Fibroblast of skin of scalp (primary cell): ENCODE measurements at places on chromosomes 12 and 14.
A peak's percentile ranks its signal among the peaks of the same experiment; 100 is the strongest.

GRCh38 chr14:90837355-90837754, 21.1 kb upstream of the TTC7B start:
- no peak for DNase-seq

DNA sequence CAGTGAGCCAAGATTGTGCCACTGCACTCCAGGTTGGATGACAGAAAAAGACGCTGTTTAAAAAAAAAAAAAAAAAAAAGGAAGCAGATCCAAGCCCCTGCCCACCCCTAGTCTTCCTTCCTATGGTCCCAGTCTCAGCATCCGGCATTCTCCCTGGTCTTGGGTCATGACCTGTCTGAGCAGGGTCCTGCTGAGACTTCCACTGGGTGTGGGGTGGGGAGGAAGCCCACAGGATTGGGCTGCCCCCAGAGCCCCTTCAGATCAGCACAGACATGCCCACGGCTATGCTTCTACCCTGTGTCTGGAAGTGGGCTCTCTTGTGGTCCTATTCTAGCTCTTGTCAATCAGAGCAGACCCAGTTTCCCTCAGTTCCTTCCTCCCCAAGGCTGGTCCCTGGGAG, 12.6 kb upstream of the PLEK2 start:
- no peak for DNase-seq

DNA sequence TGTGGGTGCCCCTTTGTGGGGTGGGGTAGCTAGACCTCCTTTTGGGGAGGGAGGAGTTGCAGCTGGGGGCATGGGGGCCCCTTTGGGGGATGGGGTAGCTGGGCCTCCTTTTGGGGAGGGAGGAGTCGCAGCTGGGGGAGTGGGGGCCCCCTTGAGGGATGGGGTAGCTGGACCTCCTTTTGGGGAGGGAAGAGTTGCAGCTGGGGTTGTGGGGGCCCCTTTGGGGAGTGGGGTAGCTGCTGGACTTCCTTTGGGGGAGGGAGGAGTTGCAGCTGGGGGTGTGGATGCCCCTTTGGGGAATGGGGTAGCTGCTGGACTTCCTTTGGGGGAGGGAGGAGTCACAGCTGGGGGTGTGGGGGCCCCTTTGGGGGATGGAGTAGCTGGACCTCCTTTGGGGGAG, 7.0 kb downstream of the NACA start:
- no peak for DNase-seq

GRCh38 chr14:31505411-31505810, 17.6 kb upstream of the GPR33 start:
- peak; percentile 91 for DNase-seq

GRCh38 chr12:53122961-53123468, 19.7 kb downstream of the SOAT2 start:
- peak; percentile 60 for DNase-seq

DNA sequence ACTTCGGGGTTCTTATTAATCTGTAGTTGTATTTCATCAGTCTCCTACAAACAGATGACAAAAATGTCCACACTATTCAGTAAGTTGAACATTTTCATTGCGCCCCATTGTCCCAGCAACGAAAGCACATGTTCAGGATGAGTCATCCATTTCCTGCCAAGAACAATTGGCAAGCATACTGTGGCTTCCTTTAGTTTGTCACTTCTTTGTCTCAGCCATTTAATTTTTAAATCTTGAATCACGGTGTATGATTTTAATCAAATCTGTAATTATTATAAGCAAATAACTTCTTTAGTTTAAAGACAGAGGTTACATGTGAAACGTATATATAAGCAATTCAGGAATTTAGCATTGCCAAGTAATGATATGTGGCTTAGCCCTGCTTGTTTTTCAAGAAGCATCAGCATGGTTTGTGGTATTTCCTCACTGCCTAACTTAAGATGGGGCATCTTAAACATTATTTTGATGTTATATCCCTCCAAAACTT, 211.3 kb upstream of the KRR1 start:
- peak; percentile 91 for DNase-seq

DNA sequence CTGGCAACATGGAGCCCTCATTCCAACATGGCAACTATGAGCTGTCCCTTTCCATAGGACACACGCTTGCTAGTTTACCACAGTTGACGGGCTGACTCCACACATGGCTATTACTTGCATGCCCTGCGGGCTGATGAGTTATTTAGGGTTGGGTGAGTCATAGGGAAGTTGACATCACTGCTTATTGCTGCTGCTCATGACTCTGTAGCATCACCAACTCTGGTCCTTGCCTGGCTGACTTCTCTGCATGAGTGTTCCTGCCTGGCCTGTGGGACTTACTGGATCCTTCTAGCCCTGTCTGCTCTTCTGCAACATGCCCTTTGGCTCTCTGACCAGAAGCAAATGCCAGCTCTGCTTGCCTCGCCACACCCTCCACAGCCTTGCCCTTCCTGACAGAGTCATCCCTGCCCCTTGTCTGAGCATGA, 199.5 kb downstream of the ANO6 start:
- peak; percentile 99 for DNase-seq

- DNase-seq, result no peak
These were observed 231.5 kb upstream of the FOXN3 start for GRCh38 chr14:89648510-89648909.

GRCh38 chr12:69154585-69155363, 84.6 kb upstream of the CPSF6 start:
- DNase-seq, result peak; percentile 53

DNA sequence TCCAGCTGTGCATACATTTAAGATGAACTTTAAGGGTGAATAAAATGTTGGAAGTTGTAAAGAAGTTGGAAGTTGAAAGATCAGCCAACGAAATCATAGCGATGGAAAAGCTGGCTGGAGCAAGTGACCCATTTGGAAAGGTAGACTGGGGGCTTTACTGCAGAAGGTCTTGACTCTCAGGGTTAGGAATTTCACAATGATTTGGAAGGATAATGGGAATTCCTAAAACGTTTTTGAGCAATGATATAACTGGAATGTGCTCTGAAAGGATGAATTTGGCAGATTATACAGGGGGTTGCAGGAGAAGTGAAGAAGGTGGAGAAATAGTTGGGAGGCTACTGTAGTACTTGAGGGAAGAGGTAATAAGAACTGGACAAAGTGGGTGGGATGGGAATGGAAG, 27.4 kb downstream of the EMP1 start:
- peak; percentile 57 for DNase-seq

DNA sequence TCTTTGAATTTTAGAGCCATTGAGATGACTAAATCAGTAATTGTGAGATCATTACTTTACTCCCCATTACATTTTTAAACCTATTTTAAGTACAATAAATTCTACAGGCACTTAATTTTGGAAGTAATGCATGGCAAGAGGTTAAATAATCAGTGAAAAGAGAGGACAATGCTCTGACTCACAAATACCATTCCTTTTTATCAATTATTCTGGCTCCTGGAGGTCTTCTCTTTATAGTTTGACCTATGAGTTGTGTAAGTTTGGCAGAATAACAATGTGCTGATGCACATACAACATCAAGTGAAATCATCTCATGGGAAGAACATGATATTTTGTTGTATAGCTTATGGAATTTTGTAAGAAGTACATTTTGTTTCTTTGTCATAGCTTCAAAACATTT, 166.7 kb downstream of the TMTC3 start:
- DNase-seq, result peak; percentile 97

DNA sequence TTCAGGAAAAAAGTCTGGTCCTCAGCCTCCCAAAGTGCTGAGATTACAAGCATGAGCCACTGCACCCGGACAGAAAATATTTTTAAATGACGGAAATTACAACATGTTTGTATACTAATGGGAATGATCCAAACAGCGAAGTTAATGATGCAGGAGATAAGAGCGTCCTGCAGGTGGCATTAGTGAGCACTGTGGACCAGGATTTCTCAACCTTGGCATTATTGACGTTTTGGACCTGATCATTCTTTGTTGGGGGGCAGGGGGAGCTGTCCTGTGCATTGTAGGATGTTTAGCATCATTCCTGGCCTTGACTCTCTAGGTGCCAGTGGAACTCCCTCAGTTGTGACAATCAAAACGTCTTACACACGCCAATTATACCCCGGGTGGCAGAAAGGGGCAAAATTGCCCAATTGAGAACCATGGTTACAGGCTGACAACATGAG, 34.1 kb downstream of the SCFD1 start:
- DNase-seq, result peak; percentile 11

- no peak for DNase-seq
These were observed 17.1 kb upstream of the DLK1 start for GRCh38 chr14:100709289-100710284.

- peak; percentile 5 for DNase-seq
These were observed 43.4 kb downstream of the DIO2 start for GRCh38 chr14:80167793-80168448.

DNA sequence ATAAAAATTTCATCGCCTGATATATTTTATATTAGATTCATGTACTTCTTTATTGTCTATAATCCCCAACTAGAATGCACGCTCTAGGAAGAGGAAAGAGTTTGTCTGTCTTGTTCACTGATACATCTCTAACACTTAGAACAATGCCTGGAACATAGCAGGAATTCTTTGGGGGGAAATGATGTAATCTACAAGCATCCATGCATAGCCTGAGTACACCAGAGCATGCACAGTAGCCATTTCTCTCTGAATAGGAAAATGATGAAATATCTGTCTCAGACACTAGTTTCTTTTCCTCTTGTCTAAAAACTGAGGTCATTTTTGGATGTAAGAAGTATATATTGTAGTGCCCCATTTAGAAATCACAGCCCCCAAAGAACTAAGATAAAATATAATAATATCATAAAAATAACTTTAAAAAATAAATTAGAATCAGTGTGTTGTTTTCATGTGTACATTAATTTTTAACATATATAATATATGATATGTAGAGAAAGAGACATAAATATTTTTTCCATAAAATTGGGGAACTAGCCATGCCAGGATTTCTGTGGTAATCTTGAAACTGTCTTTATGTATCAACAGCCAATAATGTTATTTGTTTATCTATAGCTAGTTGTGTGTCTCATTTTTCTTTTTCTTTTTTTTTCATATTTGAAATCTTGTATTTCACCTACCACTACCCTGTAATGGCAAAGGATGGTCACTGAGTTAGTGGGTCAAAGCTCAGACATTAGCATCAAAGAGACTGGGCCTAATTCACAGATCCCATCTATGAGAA, 155.6 kb upstream of the TMCC3 start:
- DNase-seq, result peak; percentile 90

GRCh38 chr12:109934026-109934425, 34.0 kb downstream of the TCHP start:
- DNase-seq, result no peak

DNA sequence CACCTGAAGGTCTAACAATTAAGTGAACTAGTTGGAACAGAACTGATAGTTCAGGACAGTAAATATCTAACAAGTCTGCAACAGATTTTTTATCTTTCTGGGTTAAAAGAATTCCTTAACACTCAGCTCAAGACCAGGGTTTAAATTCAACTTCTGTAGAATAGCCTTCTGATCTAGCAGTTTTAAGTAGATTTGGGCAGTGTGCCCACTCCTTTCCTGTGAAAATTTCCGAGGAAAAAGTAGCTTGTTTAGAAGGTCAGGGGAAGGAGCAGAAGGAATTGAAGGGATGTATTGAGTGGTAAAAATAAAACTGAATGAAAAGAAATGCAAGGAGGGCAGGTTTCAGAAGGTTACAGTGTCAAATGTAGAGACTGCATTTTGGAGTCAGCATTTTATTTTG, 45.8 kb downstream of the ATL1 start:
- peak; percentile 25 for DNase-seq

GRCh38 chr12:93173178-93173957, 204.4 kb upstream of the NUDT4 start:
- DNase-seq, result peak; percentile 67

GRCh38 chr12:93043192-93043876, 114.2 kb upstream of the EEA1 start:
- no peak for DNase-seq

DNA sequence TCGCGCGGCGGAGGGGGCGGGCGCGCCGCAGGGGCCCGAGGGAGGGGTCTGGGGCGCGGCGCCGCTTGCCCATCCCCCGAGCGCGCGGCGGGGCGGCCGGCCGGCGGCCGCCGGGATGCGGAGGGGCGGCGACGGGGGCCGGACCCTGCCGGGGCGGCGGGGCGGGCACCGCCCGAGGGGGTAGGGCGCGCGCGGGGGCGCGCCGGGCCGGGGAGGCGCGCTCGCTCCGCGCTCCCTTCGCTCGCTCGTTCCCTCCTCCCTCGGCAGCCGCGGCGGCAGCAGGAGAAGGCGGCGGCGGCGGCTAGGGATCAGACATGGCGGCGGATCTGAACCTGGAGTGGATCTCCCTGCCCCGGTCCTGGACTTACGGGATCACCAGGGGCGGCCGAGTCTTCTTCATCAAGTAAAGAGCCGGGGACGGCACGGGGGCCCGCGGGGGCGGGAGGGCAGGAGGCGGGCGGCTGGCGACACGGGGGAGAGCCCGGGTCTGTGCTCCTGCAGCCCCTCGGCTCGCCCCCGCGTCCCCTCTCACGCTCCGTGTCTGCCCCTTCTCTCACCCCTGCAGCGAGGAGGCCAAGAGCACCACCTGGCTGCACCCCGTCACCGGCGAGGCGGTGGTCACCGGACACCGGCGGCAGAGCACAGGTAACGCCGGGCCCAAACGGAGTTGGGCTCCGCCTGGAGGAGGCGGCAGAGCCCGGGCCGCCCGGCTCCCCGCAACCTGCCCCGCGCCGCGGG, at the start of gene PLEKHA5:
Gene PLEKHA5, plus strand, starts transcription at position 248 of the 738 bp plus-strand sequence. Its CDS starts 67 bp downstream, at position 315.
- DNase-seq, result peak; percentile 80

DNA sequence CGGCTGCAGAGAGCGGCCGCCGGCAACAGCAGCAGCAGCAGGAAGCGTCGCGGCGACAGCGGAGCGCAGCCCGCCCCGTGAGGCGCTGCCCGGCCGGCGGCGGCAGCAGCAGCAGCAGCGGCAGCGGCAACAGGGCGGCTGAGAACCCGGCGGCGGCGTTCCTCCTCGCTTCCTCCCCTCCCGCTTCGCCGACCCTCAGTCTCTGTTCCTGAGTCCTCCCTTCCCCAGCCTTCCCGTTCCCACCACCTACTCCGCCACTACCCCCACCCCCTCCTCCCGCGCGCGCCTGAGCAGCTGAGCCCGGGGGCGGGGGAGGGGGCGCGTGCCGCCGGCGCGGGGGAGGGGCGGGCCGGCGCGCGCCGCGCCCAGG, 310 bp downstream of the BICDL1 start:
- DNase-seq, result peak; percentile 32

GRCh38 chr12:57149245-57149900, 2.0 kb upstream of the LRP1-AS start:
- peak; percentile 67 for DNase-seq
